ENCODE measurements at places on chromosomes 12 and 14.

DNA sequence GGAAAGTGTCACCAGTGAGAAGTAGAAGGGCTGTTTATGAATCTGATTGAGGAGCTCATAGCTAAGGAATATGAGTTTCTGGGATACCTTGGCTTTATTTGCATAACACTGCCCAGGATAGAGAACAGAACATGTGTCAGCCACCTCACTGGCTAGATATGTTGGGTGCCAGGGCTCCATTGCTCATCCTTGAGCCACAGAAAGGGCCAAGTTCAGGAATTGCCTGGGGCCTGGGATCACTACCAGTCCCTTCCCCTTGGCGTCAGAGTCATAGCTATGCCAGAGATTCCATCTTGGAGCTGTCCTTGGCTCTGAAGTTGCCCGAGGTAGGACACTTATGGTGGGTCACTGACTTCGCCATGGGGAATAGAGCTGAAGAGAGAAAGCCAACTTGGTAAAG is 49.0 kb downstream of the IFT43 start:
- DNase-seq = no peak

- peak; percentile 41 for DNase-seq
Measured at GRCh38 chr12:3803865-3804472, 51.1 kb upstream of the CRACR2A start.

GRCh38 chr12:6262211-6262610 is 48.3 kb upstream of the PLEKHG6 start:
- DNase-seq = no peak

GRCh38 chr12:108570743-108571608 is 8.6 kb downstream of the ISCU start:
- no peak for DNase-seq

- no peak for DNase-seq
Measured at GRCh38 chr12:131941116-131941986, 8.4 kb upstream of the EP400 start.

DNA sequence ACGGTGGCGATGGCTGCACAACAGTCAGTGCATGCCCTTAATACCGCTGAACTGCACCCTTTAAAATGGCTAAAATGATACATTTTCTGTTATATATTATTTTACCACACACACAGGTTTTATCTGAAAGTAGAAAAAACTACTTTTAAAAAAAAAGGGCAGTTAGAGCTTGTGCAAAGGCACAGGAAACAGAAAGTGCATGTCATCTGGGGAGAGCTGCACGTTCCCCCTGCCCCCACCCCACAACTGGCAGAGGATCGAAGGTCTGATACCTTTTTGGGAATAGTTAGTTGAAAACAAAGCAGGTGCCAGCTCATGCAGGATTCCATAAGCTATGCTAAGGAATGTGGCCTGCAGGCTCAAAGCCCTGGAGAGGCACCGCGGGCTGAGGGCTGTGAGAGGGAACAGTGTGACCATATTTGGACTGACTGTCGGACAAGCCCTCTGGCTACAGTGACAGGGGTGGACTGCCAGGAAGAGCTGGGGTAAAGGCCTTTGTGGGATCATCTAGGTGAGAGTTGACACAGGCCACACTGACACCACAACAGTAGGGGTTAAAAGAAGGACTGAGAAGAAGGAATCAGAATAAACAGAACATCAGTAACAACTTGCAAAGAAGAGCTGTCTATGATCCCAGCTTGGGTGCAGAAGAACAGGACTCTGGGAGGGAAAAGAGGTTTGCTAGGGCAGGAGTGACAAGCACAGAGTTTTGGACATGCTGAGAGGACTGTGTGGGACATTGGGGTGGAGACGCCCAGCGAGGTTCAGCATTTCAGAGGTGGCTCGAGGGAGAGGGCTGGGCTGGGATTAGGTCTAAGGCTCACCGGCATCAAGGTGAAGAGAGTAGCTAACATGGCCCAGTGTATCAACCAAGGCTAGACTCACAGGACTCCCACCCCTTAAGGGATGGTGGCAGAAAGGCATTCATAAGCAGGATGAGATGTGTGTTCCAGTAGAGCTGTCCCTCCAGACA is 54.6 kb downstream of the ACTN1 start:
- no peak for DNase-seq

DNA sequence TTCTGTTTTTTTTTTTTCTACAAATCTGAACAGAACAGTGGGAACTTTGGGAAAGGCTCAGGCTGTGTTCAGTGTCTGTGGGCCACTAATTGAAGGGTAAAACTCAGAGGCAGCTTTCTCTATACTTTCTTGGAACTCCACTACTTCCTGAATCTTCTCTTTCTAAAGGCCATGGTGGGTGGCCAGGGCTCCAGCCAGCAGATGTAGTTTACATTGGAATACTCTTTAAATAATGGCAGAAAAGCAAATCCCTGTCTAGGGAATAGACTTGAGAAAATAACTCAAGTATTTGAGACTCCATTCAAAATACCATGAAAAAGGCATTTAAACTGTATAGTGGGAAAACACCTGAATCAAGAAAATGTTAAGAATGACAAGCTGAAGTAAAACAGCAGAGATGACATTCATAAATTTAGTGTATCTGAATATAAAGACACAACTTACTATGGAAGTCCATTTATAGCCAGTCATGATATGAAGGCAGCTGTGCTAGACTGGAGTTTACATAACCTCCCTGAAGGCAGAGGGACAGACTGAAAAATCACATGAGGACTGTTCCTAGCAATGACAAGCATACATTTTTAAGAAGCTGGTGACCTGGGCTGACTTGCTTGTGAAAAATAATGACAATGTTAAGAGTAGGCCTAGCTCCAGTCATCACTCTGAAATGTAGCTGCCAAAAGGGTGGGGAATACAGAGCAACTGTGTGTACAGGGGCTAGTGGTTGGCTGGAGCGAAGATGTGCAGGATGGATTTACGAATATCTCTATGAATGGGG is 168.6 kb downstream of the STXBP6 start:
- DNase-seq = no peak

GRCh38 chr12:102437511-102437910 is 42.9 kb downstream of the IGF1 start:
- no peak for DNase-seq

DNA sequence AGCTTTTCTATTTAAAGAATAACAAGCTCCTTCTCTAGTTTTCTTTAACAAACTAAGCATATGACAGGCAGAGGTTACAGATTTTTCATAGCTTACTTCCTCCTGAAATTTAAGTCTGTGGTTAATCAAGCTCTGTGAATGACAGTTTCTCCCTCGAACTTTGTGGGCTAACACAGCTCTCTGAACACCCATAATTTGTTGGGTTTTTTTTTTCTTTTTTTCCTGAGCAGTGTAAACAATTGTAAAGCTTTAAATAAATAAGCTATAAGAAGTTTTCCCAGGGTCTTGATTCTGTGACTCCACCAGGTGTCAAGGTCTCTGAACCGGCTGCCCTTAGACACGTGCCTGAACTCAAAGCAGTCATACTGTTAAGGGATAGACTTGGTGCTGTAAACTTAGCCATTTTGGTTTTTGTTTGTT is 128.1 kb upstream of the AMIGO2 start:
- DNase-seq = no peak

DNA sequence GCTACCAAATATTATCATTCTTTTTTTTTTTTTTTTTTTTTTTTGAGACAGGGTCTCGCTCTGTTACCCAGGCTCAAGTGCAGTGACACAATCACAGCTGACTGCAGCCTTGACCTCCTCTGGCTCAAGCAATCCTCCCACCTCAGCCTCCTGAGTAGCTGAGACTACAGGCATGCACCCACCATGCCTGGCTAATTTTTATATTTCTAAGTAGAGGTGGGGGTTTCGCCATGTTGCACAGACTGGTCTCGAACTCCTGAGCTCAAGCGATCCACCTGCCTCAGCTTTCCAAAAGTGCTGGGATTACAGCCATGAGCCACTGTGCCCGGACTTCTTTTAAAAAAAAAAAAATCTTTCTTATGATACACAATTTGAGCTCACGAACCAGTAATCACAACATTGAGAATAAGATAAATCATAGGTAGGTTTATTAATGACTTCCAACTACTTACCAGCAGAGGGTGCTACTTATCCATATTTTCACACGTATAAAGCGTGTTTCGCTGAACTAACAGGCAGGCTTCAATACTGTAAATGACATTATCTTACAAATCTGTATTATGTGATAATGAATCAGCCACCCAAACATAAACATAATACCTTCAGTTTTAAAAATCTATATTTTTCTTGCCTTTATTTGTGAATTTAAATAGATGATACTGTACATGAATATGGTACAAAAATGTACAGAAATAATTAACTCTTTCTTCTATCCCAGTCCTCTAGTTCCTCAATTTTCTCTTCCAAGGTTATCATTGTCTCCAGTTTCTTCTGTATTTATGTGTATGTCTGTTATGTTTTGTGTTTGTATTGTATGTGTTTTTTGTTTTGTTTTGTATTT is 42.5 kb upstream of the BCAT1 start:
- DNase-seq = no peak

- DNase-seq = no peak
Measured at GRCh38 chr12:66863276-66863675, 184.4 kb upstream of the GRIP1 start.

- DNase-seq = no peak
Measured at GRCh38 chr14:76149196-76149595, 2.5 kb upstream of the GPATCH2L start.

DNA sequence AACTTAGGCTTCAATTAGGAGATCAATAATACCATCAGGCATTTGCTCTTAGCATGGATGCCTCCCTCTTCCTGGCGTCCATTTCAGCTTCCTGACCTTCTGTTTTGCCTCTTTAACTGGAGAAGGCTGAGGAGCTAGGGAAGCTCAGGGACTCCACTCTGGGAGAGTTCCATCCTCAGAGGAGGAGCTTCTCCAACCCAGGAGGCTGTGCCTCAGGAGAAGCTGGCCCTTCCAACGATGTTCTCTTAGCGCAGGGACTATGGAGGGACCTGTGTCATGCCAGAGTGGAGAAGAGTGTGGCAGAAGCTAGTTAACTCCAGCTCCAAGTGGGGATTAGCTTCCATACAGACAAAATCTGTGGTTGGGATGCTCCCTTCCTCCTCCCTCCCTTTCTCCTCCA is 58.0 kb downstream of the KCNA5 start:
- DNase-seq = no peak

GRCh38 chr12:63955831-63956666 is 111.5 kb downstream of the SRGAP1 start:
- DNase-seq = no peak

GRCh38 chr14:105914738-105915385 is 388.5 kb downstream of the TMEM121 start:
- DNase-seq = no peak

- DNase-seq = no peak
Measured at GRCh38 chr14:36844443-36845195, 183.0 kb downstream of the PAX9 start.

DNA sequence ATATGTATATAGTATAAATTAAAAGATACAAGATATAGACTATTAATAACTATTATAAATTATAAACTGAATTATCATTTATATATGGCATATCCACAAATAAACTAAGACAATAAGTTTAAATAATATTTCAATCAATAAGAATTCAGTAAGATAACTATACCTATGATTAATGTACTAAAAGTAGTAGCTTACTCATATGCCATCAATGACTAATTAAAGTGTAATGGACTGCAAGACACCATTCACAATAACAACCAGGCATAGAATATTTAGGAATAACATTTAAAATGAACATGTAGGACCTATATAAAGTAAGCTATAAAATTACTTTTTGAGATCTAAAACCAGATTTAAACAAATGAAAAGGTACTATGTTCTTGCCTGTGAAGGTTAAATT is 18.8 kb downstream of the KCNC2 start:
- DNase-seq = no peak

DNA sequence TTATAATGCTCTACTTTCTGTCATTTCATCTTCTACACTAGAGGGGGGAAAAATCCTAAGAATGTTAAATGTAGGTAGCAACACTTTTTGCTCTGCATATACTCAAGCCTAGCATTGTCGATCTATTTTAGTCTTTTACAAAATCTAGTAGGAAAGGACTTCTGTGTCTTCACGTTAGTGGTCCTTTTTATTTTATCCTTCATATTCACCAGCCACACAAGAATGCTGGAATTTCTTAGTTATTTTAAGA is 253.0 kb upstream of the FLRT2 start:
- DNase-seq = no peak

DNA sequence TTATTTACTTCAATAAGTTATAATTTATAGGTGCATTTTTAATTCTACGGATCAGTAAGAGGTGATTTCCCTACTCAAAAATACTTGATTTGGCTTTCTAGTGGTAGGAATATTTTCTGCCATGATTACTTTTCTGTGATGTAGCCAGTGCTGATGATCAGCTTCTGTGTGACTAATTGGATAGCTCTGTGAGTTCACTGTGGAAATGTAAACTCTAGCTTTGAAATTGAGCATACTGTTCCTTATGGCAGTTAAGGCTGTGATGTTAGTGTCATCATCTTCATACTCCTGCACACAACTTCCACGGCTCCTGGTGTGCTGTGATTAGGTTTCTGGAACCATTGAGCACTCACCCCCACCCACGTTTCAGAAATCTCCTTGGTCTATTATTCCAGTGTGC is 48.2 kb downstream of the PLEKHA5 start:
- DNase-seq = no peak

DNA sequence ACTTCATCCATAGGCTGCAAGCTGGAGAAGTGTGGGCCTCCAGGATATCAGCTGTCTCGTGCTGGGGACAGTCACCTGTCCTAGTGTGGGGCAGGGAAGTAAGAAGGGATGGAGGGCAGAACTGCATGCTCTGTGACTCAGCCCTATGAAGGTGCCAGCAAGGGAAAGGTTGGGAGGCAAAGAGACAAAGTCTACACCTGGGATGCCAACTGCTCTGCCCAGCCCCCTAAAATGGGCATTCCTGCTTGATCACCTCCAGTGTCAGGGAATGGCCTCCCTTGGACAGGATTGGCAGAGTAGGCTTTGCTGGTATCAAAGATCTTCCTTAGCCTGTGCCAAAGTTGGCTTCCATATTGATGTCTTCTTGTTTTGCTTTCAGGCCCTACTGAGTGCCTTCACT is 335.0 kb downstream of the BCL11B start:
- DNase-seq = no peak

DNA sequence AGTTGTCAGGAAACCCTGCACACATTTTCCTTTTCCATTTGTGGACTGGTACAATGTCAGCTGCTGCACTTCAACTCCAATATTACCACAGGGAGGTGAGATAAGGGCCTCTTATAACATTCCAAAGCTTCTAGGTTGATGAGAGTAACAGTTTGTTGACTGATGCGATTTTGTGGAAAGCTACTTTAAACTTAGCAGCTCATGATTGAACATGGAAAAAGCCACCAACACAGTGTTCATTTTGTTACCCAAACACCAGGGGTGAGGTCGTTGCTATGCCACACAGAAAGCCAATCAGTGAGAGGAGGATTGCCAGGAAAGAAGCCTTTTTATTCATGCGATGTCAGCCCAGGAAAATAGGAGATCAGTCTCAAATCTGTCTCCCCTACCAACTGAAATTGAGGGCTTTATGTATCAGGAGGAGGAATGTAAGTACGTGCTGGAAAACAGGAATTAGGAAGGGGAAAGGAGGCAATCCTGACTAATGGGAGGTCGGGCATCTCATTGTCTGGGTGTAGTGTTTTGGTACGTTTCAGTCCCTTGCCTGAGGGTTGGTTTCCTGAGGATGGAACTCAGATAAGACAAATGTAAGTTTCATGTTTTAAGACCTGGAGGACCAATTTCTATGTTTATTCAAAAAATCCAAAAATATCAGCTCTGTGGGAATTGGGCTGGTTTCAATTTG is 92.7 kb upstream of the PLEKHA5 start:
- no peak for DNase-seq

- DNase-seq = no peak
Measured at GRCh38 chr12:74983917-74984316, 225.7 kb downstream of the KCNC2 start.
